Activated B cell treated with CpG ODN at 0.5 μM for 24 hours (primary cell): ENCODE measurements at places on chromosomes 2 and 18.
A peak's percentile ranks its signal among the peaks of the same experiment; 100 is the strongest.

- no peak for DNase-seq
Observed at GRCh38 chr2:105680357-105680756, 64.4 kb upstream of the NCK2 start.

DNA sequence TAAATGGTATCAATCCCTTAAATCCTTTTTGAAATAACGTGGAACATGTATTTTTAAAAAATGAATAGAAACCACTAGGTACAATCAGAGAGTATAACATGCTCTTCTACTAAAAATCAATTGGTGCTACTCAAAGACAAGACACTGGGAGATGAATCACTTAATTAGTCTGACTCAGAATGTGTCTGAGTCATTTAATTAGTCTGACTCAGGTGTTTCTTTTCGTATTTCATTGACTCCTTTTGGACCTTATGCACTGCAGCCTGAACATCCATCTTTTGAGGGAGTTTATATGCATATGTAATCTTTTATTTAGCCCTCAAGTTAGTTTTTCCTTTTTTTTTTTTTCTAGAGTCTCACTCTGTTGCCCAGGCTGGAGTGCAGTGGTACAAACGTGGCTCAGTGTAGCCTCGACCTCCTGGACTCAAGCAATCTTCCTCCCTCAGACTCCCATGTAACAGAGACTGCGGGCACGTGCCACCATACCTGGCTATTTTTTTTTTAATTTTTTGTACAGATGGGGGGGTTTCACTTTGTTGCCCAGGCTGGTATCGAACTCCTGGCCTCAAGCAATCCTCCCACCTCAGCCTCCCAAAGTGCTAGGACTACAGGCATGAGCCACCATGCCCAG, 26.5 kb downstream of the PPP4R3B start:
- DNase-seq = no peak

GRCh38 chr2:67255933-67256615, 141.1 kb upstream of the ETAA1 start:
- no peak for DNase-seq

DNA sequence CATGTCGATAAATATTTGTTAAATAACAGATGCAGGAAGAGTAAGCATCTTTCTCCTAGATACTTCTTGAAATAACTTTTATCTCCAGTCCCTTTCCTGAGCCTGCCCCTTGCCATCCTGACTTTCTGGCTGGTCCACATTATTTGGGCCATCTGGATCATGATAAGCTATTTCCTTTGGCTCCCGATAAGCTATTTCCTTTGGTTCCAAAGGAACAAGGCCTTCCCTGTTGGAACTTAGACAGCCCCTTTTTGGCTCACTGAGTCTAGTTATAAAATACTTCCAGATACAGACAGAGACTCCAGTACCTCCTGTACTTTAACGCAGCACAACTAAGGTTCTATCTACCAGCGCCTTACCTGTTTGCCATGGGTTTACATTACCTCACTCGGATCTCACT, 205.3 kb upstream of the CCDC150 start:
- no peak for DNase-seq

GRCh38 chr2:109322111-109322510, 193.1 kb downstream of the SH3RF3 start:
- no peak for DNase-seq

DNA sequence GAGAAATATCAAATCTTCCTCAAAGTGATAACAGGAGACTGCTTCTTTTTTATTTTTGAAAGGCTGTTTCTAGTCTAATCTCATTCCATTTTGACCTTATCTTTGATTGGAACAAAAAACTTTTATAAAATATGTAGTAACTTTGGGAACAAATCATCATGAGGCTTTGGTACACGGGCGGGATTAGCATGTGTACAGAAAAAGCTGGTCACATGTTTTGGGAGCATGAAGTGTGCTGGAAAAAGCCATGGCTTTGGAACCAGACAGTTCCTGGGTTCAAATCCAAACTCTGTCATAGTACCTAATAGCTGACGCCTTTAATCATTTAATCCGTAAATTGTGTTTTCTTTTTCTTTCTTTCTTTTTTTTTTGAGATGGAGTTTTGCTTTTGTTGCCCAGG, 78.2 kb downstream of the RFTN2 start:
- no peak for DNase-seq

- DNase-seq = no peak
Observed at GRCh38 chr2:166900700-166901099, 12.4 kb downstream of the XIRP2 start.

DNA sequence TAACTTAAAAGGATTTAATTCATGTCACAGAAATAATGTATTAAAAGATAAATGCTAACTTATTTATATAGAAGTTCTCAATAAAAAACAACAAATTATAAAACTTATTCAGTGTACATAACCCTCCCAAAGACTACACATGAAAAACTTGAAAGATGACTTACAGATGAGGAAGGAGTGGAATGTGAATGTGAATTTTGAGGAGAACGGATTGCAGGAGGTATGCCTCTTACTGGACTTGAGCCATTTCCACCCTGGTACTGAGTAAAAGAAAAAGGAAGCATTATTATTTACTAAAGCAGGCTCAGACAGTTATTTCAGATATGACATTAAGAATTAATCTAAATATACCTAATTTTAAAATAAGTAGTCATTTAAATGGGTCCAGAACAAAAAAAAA, 104.4 kb downstream of the TLK1 start:
- no peak for DNase-seq

- DNase-seq = peak; percentile 86
Observed at GRCh38 chr2:74457549-74458131, 598 bp upstream of the WBP1 start.

DNA sequence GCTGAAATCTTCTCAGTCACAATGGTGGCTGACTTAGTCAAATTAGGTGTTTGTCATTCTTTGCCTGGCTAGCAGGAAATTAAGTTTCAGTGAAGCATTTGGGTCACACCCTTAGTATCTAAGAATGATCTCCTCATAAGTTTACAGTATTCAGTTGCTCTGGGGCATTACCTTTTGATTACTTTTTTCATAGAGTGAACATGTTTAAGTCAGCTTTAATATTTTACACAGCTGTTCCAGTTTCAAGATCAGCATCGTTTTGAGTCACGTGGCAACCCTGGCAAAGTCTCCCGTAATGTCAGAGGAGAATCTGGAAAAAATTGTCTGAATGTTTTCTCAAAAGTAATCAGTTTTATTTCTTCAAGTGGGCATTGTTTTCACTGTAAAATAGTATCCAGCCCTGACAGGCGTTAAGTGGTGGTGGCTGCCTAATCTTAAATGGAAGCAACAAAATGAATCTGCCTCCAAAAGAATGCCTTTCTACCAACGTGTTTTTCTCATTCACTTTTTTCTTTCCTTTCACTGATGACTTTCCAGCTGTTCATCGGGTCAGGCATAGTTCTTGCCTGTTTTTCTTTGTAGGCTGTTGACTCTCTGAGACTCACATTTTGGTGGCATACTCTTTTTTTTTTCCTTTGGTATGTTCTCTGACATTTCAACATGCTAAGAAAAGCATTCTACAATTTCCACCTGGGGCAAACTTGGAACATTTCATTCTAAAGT, 319.6 kb upstream of the TCF4 start:
- DNase-seq = no peak

GRCh38 chr18:31970617-31971016, 27.7 kb upstream of the TRAPPC8 start:
- DNase-seq = no peak

DNA sequence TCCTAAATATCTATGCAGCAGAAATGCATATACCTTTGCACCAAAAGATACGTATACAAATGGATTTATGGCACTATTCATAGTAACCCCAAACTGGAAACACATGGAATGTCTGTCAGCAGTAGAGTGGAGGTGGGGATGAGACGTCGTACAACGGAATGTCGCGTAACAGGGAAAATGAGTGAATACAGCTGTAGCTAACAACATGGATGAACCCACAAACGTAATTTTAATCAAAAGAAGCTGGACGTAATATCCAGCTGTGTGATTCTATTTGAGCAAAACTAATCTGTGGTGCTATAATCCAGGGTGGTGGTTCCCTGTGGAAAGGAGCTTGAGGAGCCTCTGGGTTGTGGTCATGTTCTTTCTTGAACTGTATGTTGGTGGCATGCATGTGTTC, 89.9 kb downstream of the MTA3 start:
- DNase-seq = no peak

- DNase-seq = no peak
Observed at GRCh38 chr2:107018366-107018765, 132.4 kb upstream of the ST6GAL2 start.

- no peak for DNase-seq
Observed at GRCh38 chr2:139457873-139458272, 677.7 kb upstream of the NXPH2 start.

- DNase-seq = no peak
Observed at GRCh38 chr18:26103579-26103978, 13.2 kb upstream of the SS18 start.

DNA sequence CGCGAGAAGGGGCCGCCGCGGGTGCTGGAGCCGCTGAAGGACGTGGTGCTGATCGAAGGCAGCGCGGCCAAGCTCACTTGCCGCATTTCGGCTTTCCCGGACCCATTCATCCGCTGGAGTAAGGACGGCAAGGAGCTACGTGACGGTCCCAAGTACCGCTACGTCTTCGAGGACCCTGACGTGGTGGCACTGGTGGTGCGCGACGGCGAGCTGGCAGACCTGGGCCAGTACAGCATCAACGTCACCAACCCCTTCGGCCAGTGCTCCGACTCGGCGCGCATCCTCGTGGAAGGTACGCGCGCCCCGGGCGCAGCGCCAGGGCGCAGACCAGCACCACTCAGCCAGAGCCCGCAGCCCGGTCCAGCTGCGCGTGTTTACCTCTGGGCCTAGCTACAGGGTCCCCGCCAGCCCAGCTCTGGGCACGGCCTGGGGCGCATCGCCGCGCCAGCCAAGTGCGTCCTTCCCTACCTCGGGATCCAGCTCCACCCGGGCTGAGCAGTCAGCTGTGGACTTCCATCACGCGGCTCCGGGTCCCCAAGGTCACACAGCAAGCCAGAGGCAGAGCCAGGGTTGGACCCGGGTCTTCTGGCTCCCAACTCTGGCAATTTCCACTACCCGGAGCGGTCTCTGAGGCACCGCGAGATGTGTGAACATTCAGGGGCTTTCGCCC, 1.7 kb upstream of the GMPPA start:
- no peak for DNase-seq

DNA sequence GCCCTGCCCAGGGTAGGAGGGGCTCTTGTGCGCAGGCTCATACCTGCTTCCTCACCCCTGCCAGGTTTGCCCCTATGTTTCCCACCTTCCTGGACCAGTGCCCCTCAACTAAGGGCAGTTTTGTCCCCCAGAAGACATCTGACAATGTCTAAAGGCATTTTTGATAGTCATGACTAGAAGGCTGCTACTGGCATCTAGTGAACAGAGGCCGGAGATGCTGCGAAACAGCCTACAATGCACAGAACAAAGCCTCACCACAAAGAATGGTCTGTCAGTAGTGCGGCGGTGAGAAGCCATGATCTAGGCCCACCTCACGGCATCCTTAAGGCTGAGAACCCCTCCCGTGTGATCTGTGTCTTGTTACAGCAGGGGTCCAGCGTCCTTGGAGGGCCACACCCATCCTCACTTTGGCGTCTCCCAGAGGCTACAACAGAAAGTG, 96.0 kb downstream of the TMEM17 start:
- DNase-seq = no peak

GRCh38 chr2:13745330-13745729, 887.2 kb upstream of the LRATD1 start:
- no peak for DNase-seq

DNA sequence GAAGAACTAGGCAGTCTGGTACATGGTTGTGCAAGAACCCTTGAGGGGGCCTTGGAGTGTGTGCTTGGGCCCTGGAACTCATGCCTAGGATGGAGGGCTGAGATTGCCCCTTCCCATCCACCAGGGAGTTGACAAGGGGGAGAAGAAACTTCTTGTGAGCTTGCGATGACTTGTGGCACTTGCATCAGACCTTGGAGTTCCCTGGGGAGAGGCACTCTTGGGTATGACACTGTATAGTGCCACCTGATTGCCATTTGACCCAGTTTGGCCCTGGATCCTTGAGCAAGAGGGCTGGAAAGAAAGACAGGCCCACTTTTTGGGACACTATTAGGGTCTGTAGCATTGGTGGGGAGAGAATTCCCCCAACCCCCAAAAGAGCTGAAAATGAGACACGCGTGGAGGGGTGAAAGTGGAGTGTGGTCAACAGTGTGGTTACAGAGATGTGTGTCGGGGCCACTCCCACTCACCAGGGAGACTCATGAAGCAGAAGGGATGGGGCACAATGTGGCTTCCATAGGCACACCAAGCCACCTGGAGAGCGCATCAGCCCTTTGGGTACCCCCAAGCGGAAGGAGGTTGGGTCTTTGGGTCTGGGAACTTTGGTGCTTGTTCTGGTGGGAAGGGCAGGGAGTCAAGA, 101.3 kb downstream of the MSH2 start:
- DNase-seq = no peak

GRCh38 chr2:2716771-2717170, 385.7 kb upstream of the MYT1L start:
- no peak for DNase-seq

DNA sequence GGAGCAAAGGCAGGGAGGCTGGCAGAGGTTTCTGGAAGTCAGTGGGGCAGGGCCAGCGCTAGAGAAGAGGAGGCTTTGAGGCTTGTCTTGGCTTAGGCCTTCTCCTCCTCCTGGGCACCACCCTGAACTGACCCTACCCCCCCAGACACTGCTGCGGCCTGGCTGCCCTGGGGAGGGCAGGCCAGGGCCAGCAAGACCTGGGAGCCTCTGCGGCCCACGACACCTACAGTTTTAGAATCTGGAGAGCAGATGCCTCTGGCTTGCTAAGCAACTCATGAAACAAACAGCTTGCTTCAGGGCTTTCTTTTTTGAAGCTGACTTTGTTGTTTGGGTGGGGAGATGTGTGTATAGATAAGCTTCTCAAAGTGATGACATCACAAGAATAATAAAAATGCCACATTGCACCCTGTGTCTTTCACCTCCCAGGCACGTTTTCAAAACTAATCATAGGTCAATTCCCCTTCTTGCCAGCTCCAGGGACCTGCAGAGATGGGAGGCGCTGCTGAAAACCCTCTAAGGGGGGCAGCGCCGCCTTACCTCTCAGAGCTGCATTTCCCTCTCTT, 46.2 kb upstream of the SMAD7 start:
- no peak for DNase-seq

DNA sequence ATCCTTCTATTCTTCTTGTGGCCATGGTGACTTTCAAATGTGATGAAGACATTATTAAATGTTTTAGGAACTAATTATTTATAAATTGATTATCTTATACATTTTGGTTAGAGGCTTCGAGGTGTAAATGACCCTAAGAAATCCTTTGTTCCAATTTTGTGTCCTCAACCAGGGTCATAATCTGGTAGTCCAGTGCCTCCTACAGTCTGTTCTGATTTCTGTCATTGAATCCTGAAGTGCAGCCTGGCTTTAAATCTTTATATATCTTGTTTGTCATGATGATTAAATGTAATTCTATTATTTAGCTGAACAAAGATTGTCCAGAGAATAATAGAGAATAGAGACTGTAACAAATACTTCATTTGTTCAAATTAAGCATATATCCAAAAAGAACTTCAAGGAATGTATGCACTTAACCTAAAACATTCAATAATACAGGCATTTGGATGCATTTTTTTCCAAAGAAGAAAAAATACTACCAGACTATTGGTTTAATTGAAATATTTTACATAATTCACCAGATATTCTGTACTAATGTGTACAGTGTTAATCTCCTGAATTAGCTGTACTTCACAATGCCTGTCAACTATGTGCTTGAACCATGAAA, 89.8 kb downstream of the PRPF40A start:
- DNase-seq = no peak

GRCh38 chr18:12369211-12369610, 7.8 kb downstream of the AFG3L2 start:
- no peak for DNase-seq
